ENCODE measurements at places on chromosomes 3 and 15. TPM values are rescaled to one million over a fixed set of nuclear protein-coding genes. Genes with fewer than 3 reads are reported as not detected.

AHSG gene
- not detected for total RNA-seq

NAALADL2 gene
- total RNA-seq = 1.1 TPM

VEPH1 gene
- total RNA-seq = 1.3 TPM

STT3B gene
- total RNA-seq = 205 TPM

ZBBX gene
- total RNA-seq = not detected

SAMMSON gene
- not detected for total RNA-seq

KNG1 gene
- total RNA-seq = not detected

ACOX2 gene
- total RNA-seq = not detected

PAQR5 gene
- 0.53 TPM for total RNA-seq

TMEM87A gene
- 156 TPM for total RNA-seq

COL7A1 gene
- 147 TPM for total RNA-seq

EDC3 gene
- total RNA-seq = 6.1 TPM

SLC35G2 gene
- 2.1 TPM for total RNA-seq

LTF gene
- under 0.01 TPM for total RNA-seq

CADPS gene
- 1.3 TPM for total RNA-seq

HRG gene
- not detected for total RNA-seq

HESX1 gene
- total RNA-seq = 0.26 TPM

LSAMP gene
- total RNA-seq = 0.26 TPM

IGSF11 gene
- 0.13 TPM for total RNA-seq

CHRNA5 gene
- 1.3 TPM for total RNA-seq

SEMA3F gene
- 35.5 TPM for total RNA-seq

SPRED1 gene
- total RNA-seq = 15.6 TPM

TRIM42 gene
- not detected for total RNA-seq

A4GNT gene
- total RNA-seq = not detected

SKOR1 gene
- total RNA-seq = under 0.01 TPM

BLM gene
- 0.26 TPM for total RNA-seq

CHRFAM7A gene
- total RNA-seq = 0.51 TPM

NANOGP8 gene
- total RNA-seq = not detected

SCN11A gene
- total RNA-seq = not detected

CPA3 gene
- not detected for total RNA-seq
